ENCODE measurements at places on chromosomes 7 and 10. TPM values are rescaled to one million over a fixed set of nuclear protein-coding genes. Genes with fewer than 3 reads are reported as not detected.

DBNL gene
- total RNA-seq = 117 TPM

DNA sequence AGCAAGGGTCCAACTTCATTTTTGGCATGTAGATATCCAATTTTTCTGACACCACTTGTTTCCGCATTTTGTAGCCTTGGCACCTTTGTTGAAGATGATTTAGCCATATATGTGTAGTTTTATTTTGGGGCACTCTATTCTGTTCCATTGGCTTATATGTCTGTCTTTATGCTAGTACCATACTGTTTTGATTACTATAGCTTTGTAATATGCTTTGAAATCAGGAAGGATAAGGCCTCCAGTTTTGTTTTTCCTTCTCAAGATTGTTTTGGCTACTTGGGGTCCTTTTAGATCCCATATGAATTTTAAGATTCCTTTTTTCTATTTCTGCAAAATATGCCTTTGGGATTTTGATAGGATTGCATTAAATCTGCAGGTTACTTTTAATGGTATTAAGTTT is 9.5 kb upstream of the BTBD16 start:
- DNase-seq = no peak

- no peak for DNase-seq
These were observed 155.7 kb downstream of the PTPRN2 start for GRCh38 chr7:158431941-158432347.

DNA sequence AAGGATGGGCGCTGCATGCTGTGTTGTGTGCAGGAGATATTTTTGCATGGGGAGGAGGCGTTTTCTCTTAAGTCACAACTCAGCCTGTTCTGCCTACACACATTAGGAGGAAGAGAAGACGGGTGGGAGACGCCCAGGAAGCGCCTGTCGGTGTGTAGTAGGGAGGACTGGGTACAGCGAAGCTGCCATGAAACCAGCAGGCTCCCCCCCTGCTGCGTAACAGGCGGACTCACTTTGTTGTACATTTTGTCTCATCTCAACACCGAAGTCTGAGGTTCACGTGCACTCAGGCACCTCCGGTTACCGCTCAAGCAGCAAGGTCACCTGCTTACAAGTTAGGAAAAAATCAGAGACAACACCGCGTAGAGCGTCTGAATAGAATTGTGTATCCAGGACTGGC is 56.3 kb downstream of the CRTAC1 start:
- DNase-seq = no peak

GRCh38 chr7:146249272-146249671 is 132.7 kb downstream of the CNTNAP2 start:
- DNase-seq = no peak

DNA2 gene
- total RNA-seq = 27.3 TPM

DNA sequence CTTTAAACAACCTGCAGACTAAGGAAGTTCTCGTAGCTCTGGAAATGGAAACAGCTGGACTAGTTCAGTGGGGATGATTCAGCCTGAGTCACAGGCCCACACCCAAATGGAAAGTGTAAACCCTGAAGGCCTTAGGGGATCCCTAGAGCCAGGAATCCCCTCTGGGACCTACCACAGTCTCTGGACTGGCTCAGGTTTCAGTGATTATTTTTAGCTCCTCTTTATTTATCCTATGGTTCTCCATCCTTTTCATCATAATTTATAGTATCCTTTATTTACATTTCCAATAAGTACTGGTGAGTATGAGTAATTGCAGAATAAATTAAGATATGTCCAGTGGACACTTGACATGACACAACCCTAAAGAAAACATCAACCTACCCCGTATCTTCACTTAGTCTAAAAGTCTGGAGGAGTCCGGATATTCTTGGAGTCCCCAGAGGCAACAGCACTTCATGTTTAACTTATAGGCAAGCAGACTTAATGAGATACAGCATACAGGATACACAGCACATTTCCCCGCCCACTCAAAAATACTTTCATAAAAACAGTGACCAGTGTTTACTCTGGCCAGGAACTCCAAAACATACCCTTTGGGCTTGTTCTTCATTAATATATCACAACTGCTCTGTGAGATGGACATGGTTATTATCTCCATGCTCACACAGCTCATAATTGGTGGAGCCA is 28.4 kb upstream of the SEMA3E start:
- no peak for DNase-seq

- no peak for DNase-seq
These were observed 712 bp downstream of the ITPRIP start for GRCh38 chr10:104337521-104337984.

DNA sequence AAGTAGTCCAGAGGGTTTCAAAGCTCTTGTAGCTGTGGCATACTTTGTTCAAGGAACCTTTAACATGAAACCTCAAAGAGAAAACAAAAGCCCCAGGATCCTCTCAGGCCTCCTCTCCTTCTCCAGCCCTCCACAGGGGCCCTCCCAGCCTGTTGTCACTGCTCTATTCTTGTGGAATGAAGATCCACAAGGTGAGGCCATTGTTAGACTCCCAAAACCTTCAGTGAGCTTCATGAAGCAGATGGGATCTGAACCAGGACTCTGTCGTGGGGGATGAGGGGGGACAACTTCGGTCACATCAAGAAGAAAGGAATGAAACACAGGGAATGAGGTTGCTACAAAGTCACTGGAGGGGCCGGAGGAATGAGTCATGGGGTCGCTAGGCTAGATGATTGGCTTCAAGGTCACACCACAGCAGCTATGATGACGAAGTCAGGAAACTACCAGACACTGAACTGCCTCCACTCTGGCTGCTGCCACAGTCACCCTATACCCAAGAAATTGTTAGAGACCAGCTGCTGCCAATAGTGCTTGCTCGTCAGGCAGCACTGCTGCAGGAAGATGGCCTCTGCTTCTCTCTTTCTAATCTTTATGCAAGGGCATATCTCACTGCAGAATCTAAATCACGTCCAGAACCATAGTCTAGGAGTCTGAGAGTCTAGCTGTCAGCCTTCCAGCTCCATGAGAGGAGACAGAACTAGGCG is 208.8 kb downstream of the HIBADH start:
- DNase-seq = no peak

DNA sequence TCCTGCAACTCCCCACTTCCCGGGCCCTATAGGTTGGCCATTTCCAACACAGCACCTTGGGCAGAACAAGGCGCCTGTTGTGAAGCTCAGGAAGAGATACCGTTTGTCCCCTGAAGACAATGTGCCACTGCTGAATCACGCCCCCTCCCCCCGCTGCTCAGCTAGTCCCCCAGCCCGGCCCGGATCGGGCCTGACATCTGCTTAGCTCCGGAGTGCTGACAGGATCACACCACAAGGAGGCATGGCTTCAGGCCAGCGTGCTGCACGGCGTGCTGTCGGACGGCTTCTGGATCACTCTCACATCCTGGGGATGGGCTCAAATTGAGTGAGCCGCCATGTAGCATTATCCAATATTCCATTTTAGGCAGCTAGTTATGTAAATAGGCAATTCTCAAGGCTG is 62.1 kb upstream of the EFCAB10 start:
- no peak for DNase-seq

DNA sequence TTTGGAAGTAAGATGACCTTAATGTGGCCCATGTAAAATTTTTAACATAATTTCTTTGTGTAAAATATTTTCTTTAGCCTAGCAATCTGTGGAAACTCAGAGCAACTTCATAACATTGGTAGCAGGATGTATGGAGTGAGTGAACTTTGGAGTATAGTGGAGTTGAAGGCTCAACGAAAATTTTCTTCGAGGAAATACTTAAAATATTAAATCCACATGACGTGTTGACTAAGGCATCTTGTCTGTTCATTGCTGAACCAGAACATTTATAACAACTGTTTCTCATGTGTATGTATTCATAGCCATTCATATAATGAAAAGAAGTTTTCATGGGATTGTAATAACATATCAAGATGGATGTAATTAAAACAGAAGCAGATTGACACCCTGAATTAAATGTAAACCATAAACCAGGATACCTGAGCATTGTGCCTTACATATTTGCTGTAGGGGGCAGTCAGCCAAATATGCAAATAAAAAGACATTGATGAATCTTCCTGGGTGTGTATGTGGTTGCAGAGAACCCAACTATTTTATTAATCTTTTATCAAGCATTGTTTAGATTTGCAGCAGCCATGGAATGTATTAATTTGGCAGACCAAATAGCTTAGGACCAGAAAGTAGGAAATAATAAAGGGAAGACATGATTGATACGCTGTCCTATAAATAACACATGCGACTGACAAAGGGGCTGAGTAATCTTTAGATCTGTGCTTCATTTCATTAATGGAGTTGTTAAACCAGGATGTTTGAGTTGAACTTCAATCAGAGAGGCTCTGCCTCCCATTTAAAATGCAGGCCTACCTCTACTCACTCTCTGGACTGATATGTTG is 11.5 kb downstream of the AUTS2 start:
- DNase-seq = no peak

DNA sequence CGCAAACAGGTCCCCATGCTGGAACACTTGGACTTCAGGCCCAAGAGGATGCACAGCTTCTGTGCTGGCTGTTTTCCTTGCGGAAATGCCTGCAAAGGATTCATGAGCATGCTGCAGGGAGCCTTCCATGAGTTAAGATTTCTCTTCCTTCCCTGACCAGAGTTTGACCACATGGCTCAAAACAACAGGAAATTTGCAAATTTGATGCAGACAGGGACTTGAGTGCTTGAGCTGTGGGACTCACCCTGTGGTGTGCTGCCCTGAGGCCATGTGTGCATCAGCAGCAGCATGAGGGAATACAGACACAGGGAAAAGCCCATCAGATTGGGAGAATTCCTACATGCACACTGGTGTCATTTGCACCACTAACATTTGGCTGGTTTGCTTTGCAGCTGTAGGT is 195.4 kb downstream of the CDC14C start:
- no peak for DNase-seq

- no peak for DNase-seq
These were observed 3.9 kb upstream of the MLLT10 start for GRCh38 chr10:21530168-21530567.

ST8SIA6 gene
- total RNA-seq = not detected

ACTR1A gene
- total RNA-seq = 51.1 TPM

GRCh38 chr7:104775531-104775930 is 238.5 kb upstream of the KMT2E start:
- DNase-seq = no peak

DNA sequence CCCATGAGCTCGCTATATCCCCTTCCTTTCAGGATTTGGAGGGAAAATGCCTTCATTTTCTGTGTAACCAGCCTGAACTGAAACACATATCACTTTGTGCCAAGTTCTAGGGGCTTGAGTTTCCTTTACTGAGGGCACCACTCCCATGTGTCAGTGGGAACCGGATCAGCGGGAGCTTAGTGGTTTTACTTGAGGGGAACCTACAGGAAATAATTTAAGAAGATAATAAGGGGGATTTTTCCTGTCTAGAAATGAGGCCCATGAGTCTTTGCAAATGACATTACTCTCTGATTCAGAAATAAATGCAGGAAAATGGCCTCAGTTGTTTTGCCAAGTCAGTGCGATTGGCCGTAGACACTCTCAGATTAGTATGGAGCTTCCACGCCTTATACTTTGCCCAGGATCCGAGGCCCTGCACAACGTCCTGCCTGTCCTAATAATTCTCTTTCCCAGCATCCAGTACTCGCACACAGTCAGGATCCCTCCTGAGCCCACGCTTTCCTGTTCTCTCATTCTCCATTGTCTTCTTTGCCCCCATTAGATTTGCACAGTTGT is 86.4 kb upstream of the LYZL1 start:
- DNase-seq = no peak

CPED1 gene
- not detected for total RNA-seq

MALRD1 gene
- not detected for total RNA-seq

- DNase-seq = no peak
These were observed 92.3 kb downstream of the MAD1L1 start for GRCh38 chr7:2140216-2141020.

- no peak for DNase-seq
These were observed 238.4 kb upstream of the ZMIZ1 start for GRCh38 chr10:78830062-78830975.

DNA sequence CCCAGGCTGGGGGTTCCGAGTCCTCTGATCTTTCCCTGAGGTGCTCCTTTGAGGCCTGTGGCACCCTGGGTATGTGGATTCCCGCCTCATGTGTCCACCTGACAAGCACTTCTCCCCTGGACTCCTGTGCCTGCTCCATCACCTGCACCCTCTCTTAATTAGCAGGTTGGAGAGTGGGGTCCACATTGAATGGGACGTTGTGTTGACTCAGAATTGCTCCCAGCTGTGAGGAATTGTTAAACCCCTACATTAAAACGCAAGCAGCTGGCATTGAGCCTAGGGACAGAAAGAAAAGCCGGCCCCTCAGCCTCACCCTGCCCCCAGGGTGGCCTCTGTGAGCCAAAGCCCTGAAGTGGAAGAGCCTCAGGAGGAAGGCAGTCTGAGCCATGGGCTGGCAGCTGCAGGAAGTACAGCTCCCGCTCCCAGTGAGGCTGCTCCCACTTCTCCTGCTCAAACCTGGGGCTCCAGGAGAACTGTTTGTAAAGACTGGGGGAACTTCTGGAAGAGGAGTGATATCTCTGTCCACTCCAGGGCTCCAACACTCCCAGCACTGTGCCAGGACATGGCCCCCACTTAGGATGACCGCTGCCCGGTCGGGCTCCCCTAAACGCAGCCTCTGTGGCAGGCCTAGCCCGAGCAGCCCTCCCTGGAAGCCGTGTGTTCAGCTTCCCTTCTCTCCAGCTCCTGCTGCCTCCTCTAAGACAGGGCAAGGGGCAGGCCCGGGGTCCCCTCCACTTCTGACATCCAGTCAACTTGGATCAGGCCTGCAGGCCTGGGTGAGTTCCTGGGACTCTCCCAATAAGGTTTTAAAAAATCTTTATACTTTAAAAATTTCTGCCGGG is 1.8 kb upstream of the OPN4 start:
- DNase-seq = no peak

GRCh38 chr10:35498693-35499092 is 106.4 kb upstream of the GJD4 start:
- no peak for DNase-seq

DNA sequence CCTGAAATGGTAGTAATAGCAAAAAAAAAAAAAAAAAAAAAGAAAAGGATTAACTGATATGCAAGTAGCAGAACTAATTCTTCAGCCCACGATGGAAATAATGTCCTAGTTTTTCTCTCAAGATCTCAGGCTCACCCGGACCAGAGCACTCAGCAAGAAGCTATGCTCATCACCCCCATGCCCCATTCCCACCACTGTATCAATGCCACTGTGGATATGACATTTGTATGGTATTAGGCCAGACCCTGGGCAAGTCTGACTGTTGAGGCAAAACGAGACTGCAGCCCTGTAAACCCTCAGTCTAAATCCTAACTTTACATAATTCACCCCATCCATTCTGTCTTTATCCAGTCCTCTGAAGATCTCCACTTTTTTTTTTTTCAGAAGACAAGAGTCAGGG is 186.1 kb upstream of the KLF14 start:
- DNase-seq = no peak

GRCh38 chr7:37730501-37730900 is 46.9 kb downstream of the GPR141 start:
- DNase-seq = no peak
